Bone marrow (tissue), 2 donors: ENCODE measurements at places on chromosomes 3 and 15.
A peak's percentile ranks its signal among the peaks of the same experiment; 100 is the strongest.

DNA sequence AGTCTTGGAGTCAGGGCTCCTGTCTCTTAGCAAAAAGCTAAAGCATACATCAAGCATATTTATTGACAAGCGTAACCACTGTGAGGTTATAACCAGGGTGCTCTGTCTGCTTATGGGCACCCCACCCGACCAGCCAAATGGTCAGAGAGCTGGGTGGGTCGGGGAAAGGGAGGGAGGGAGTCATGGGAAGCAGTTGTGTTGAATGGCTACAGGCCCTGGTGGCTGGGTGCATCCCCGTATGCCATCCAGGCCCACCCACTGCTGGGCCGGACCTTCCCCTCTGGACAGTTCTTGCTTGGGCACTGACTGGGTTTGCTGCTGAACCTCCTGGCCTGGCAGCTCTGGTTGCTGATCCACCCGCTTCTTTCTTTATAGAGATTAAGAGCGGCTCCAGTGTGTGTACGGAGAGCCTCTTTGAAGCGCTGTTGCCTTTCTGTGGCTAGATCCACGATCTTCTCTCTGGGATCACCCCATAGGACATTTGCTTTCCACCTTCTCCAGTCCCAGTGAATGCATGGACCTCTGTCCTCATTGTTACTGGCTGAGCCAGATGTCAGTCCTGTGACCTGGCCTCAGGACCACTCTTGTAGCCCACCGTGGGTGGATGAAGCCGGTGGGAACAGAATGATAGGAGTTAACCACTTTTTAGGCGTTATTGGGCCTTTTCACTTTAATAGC is 59.6 kb downstream of the SMAD3 start:
- no peak for DNase-seq

DNA sequence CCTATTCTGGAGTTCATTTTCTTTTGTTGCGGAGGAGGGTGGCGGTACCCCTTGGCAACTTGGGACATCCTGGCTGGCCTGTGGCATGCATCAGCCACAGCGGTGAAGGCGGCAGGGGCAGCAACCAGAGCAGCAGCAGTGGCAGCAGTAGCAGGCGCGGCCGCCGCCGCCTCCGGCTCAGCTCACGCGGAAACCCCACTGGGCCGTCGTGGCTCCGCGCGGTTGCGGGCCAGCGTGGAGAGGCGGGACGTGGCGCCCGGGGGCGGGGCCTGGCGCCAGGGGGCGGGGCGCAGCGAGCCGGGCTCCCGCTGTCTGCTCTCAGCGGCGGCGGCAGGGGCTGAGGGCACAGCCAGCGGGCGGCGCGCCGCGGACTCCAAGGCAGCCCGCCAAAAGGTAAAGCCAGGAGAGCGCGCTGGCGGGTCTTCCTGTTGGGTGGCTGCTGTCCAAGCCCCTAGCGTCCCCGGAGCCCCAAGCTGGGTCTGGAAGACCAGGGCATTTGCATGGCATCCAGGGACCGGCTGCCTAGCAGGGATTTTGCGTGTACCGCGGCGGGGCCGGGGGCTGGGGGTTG is 334.4 kb upstream of the THRB start:
- no peak for DNase-seq

GRCh38 chr3:178382449-178383061 is 153.7 kb upstream of the KCNMB2 start:
- no peak for DNase-seq

DNA sequence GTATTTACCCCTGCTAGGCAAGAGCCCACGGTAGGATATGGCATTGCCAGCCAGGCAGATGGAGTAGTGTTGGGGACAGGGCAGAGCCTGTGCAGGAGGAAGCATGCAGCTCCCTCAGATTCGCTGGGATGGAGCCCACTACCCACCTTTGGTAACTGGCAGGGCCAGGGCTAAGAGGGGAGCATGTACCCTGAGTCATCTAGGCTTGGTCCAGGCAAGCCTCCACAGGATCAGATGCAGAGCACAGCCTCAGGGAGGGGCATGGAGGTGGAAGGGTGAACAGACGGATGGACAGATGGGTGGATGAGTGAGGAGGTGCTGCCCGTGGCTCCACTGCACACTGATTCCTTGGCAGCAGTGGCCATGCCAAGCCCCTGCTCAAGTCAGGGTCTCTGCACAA is 33.0 kb downstream of the IL20RB start:
- no peak for DNase-seq

DNA sequence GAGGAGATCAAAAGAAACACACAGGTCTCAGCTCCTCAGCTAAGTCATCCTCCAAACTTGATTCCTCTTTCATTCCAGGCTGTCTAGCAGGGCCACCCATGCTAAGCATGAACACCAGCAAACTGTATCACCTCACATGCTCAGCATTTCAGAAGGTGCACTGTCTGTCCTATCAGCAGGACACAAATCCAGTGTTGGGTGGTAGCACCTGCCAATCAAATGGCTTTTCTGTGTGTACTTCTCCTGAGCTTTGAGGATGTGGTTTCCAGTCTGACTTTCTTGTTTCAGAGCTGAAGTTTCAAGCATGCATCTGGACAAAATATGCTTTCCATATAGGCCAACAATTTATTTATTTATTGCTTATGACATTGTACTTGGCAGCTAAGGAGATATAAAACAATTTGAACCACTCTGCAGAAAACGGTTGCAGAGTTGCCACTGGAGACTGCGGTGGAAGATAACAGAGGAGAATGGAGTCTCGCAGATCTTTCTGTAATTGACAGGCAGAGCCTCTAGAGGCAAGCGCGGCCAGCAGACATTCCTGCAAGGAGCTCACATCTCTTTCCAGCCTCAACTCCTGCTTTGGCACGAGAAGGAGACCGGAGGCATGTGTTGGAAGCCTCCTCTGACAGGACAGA is 167.1 kb upstream of the WNT5A start:
- DNase-seq, result no peak

DNA sequence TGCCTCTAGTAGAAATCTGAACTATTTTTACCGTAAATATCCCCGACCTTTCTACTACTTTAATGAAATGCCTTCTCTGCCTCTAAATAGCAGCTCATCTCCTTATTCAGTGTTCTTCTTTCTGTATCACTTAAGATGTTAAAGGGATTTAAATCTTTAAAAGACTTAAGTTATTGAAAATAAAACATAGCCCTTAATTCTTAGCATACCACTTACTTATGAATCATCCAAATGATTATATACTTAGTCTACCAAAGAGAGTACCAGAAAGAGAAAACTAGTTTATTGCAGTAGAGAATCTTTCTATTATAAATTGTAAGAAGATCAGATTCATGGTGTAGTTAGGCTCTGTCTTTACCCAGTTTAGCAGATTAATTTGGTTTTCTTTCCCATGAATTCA is 802.0 kb downstream of the TBL1XR1 start:
- DNase-seq, result no peak

- no peak for DNase-seq
Observed at GRCh38 chr3:58107597-58107996, 99.4 kb downstream of the FLNB start.

DNA sequence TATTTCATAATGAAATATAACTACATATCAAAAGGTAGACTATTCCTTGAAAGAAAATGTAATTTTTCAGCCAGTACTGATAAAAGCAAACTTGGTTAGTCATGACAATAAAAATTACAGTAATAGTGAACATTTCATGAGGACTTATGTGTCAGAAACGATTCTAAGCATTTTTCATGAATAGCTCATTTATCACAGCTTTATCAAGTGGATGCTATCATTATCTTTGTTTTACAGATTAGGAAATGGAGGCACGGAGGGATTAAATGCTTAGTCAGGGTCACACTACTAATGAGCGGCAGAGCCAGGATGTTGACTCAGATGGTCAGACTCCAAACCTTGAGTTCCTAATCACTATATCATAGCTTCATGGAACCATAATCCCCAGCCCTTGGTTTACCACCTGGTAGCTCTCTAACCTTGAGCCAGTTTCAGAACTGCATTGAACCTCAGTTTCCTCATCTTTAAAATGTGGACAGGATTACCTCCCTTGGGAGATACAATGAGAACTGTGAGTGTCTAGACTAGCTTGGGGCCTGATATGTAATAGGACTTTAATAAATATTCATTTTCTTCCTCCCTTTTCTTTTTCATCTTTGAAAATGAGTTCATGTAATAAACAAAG is 85.4 kb downstream of the TNIK start:
- no peak for DNase-seq

DNA sequence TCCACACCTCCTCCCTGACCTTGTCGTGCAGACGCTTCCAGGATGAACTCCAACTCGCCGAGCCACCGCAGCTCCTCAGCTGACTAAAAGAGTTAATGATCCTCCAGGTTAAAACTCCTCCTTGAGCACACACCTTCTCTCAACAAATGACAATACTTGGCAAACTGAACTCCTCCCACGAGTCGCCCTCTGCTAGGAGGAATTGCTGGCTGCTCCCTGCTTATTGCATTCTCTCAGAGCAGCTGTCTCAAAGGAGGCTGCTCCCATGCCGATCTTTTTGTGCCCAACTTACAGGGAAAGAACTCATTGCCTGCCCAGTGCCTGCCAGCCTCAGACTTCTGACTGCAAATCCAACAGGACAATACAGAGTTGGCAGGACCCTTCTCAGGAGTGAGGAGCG is at the start of gene ATP13A4:
ATP13A4 (minus strand) TSS at position 85 of the 400 bp plus-strand sequence. CDS start 96 bp downstream, outside the sequence.
- DNase-seq, result no peak

DNA sequence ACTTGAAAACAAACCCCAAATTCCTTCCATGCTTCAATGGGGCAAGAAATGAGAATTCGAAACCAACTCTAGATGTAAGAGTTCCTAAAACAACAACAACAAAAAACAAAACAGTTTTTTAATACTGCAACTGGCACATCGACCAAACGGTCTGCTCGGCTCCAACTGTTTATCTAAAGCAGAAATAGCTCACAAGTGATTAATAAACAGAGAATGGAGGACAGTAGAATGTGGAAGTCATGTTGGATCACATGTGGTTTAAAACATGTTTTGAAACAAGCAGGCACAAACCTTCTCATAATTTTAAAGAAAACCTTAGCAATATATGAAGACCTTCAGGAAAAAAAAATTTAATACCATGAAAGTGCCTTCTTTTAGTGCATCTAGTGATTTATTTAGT is 55.1 kb downstream of the SETMAR start:
- no peak for DNase-seq

- DNase-seq, result no peak
Observed at GRCh38 chr15:79972863-79973262, 1.9 kb upstream of the BCL2A1 start.

DNA sequence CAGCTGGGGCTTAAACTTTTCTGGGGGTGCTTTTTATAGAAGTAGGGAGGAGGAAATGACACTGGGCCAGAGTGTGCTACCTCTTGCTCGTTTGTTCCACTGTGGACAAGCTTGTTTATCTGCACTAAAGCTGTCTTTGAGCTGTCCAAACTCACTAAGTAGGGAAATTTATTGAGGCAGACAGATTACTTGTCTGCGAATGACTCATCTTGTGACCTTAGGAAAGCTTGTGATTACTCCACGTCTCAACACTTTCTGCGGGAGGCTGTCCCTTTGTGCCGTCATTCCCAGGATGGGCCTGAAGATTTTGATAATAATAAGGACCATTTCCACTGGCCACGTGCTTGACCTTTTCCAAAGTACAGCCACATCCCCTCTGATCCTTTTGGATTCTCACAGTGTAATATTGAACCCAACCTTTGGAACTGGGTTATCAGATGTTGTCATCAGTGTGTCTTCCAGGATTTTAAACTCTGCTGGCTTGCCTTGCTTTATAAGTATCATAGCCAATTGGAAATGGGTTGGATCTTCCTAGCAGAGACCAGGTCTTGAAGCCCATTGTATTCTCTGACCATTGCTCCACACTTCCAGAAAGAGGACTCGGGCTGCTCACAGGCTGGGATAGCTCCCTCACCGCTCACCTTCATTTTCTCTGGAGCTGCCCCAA is 84.7 kb downstream of the AGBL1 start:
- DNase-seq, result no peak

DNA sequence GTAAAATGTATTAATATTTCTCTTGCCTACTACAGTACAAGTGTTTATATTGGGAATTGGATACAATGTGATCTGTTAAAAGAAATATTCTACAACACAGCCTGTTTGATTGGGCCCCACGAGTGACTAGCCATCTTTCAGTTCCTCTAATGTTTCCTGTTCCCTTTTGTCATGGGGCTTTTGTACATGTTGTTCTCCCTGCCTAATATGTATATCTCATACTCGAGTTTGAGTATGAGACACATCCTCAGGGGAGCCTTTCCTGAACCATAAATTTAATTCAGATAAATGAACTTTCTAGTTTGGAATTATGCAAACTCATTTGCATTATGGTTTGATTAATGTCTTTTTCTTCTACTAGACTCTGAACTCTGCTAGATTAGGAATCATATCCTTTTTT is 65.5 kb downstream of the MEF2A start:
- DNase-seq, result peak; percentile 74

GRCh38 chr3:31659246-31659645 is 126.5 kb downstream of the STT3B start:
- DNase-seq, result no peak

DNA sequence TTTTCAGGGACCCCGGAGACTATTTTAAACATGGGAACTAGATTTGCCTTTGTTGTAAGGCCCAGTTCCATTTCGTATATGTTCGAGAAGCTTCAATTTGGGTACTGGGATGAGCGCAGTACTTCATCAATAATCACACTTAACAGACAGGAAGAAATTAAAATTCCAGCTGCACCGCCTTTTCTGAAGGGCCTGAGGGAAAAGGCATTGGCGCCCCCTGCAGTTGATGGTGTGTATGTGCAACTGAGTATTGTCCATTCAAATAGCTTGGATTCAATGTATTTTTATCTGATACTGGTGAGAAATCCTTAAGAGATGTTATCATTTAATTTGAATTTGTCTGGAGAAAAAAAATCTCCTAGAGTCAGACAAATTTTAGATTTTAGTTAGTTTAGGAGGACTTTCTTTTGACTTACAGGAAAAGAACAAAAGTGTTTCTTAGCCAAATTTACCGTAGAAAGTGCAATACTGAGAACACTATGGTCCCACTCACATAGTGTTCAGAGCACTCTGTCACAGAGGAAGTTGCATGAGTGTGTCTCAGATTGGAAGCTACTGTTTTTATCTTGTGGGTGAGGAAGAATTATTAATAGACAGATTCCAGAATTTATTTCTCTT is 5.4 kb upstream of the ALDH1A2 start:
- DNase-seq, result peak; percentile 32

DNA sequence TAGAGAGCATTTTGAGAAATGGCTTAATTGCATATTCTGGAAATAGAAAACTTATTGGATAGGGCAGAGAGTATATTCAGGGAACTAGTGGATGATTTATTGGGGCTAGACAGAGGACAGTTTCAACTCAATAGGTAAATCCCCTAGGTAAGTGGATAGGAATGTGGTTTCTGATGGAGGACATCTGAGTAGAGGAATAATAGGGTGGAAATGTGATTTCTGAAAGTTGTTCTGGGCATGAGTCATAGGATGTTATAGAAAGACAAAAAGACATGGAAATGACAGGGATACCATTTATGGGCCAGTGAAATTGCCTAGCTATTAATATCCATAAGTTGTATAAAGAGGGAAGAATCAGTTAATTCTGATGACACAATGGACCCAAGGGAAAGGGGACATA is 563.3 kb upstream of the GOLIM4 start:
- no peak for DNase-seq

GRCh38 chr15:96804754-96805153 is 474.3 kb downstream of the NR2F2 start:
- no peak for DNase-seq

DNA sequence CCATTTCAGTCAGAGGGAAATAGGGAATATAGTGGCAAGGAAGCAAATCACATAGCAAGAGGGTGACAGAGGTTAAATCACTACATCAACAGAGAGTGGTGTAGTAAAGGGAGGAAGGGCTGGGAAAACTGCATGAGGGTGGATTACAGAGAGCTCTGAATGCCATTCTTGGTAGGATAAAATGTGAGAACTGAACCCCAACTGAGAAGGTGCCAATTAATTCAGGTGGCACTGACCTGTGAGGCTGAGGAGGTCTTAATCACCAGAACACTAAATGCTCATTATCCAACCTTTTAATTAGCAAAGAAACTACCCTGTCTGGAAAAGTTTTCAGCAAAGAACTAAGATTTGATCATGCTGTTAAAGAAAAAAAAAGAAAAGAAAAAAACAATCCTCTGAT is 202.7 kb downstream of the LRRN1 start:
- DNase-seq, result no peak
